ENCODE measurements at places on chromosomes 1 and 21. TPM values are rescaled to one million over a fixed set of nuclear protein-coding genes. Genes with fewer than 3 reads are reported as not detected.

Gene ZMYND12
- 3.2 TPM for total RNA-seq

Gene EXTL1
- 3.4 TPM for total RNA-seq

Gene OVAAL
- not detected for total RNA-seq

Gene DENND1B
- total RNA-seq, result 21.3 TPM

Gene CFHR3
- total RNA-seq, result not detected

DNA sequence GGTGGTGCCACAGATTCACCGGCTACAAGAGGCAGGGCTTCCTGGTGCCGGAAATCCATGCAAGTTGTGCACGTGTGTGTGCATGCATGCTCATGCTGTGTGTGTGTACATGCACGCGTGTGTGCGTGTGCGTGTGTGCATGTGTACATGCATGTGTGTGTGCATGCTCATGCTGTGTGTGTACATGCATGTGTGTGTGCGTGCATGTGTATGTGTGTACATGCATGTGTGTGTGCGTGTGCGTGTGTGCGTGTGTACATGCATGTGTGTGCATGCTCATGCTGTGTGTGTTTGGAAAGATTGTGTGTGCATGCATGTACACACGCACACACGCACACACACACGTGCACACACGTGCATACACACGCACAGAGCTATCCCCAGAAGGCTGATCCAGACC, 48.9 kb downstream of the PRDM16 start:
- no peaks in the 10 kb centered on the region for H3K27me3 ChIP-seq
- H3K36me3 ChIP-seq, result no peaks in the 10 kb centered on the region
- H3K27ac ChIP-seq, result no peak overlapping the region
- H3K4me3 ChIP-seq, result no peak overlapping the region
- no peaks in the 10 kb centered on the region for H3K4me1 ChIP-seq

DNA sequence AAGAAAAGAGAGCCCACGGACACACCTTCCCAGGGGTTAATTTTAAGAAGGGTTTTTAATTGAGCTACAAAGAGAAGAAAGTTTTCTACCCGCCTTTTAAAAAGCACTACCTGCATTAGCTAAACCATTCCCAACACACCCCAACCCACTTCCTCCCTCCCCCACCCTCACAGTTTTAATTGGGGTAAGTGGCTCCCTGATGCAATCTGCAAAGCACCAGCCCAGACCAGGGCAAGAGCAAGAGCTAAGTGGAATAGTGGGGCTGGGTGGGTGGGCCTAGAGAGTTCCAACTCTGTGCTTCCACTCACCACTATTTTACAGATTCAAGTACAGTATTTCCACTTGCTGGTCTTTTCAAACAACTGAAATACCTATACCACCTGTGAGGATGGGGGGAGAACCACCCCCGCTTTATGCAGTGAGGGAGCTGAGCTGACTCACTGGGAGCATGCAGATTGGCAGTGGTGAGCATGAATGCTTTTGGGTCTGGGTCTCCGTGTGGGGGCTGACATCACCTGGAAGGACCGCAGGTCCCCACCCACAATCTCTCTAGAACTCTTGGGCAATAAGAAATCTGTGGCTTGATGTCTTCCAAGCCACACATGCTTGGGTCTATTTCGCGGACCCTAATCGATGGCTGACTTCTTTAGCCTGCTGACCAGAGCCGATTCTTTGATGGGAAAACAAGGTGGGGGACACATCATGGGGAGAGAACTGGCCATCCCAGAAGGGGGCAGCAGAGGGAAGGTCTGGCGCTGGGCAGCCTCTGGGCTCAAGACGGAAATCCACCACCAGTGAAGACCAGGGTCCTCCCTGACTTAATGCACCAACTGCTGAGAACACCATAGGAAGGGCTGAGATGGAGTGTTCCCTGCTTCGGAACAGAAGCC, 95.5 kb downstream of the SSBP3 start:
- peak; percentile 39 for DNase-seq
- H3K4me1 ChIP-seq, result peaks cover 22% of the 10 kb centered on the region
- no peaks in the 10 kb centered on the region for H3K36me3 ChIP-seq
- 0 out of 2 replicates have a peak overlapping the region, but pooled peaks have one; percentile 52 for H3K27ac ChIP-seq
- H3K4me3 ChIP-seq, result no peak overlapping the region
- no peaks in the 10 kb centered on the region for H3K27me3 ChIP-seq

DNA sequence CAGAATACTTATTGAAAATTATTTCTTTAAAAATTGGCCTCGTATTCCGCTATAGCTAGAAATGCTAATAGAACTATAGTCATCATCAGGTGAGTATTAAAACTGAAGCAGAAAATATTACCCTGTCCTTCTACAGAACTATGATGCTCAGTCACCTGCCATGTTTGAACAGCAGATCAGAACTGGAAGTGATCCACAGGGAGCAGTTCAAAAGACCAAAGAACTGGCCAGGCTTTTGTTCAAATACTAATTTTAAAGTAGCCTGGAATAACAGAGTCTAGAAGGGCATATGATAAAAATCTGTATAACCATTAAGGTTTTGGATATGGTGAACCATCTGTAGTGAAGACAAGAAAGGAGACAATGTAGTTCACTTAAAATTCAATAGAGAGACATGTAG, 94.4 kb downstream of the GPR161 start:
- H3K36me3 ChIP-seq, result peaks cover 58% of the 10 kb centered on the region
- no peak overlapping the region for H3K4me3 ChIP-seq
- H3K27me3 ChIP-seq, result no peaks in the 10 kb centered on the region
- H3K4me1 ChIP-seq, result no peaks in the 10 kb centered on the region
- no peak overlapping the region for H3K27ac ChIP-seq

- H3K27ac ChIP-seq, result no peak overlapping the region
- no peaks in the 10 kb centered on the region for H3K27me3 ChIP-seq
- H3K4me3 ChIP-seq, result peak overlapping the region; percentile 34
- DNase-seq, result no peak
Measured at GRCh38 chr1:82161700-82162141, 361.0 kb downstream of the ADGRL2 start.

- H3K4me1 ChIP-seq, result no peaks in the 10 kb centered on the region
- no peak overlapping the region for H3K27ac ChIP-seq
- H3K4me3 ChIP-seq, result no peak overlapping the region
- H3K27me3 ChIP-seq, result no peaks in the 10 kb centered on the region
Measured at GRCh38 chr1:117512728-117513321, 93.0 kb upstream of the TENT5C start.

DNA sequence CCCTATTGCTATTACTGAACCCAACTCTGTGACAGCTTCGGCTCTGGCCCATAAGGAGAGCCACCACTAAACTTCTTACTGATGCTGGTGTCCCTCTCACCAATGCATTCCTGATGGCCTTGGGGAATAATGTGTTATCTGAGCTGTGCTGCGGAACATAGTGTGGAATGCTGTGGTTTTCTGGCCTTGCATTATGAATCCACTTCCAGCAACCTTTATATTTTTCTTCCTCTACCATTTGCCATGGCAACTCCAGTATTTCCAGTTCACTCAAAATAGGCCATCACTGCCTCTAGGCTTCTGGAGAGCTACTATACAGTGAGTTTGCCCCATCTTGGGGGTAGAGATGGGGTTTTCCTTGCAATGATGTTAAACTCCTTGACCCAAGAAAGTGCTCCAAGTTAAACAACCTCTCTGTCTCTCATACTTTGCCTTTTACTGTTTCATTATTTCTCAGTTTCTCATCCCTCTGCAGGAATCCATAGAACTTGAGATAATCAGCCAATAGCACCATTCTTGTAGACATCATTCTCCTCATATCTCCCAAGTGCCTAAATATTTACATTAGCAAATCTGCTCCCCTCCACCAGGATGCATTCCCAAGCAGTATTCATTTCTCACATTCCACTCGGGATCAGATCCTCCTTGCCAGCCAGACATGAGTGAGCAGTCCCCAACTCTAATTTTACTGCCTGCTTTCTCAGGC, 11.1 kb upstream of the RAVER2 start:
- no peaks in the 10 kb centered on the region for H3K27me3 ChIP-seq
- H3K4me3 ChIP-seq, result no peak overlapping the region
- H3K36me3 ChIP-seq, result no peaks in the 10 kb centered on the region
- no peak overlapping the region for H3K27ac ChIP-seq
- DNase-seq, result peak; percentile 12

DNA sequence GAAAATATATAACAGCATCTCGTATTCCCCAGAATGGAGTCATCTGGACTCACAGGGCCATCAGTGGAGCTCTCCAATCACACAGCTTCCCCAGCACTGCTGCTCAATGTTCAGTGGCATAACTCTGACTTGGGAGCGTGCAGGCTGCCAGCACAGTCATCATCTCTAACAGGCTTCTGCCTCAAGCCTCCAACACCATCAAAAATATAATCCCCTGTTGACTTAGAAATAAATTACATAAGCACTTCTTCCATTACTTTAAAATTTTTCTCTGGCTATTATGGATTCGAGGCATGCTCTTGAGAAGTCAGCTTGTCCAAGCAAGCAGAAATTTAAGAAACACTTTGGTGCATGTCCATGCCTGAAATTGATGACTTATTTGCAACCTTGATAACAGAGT, 6.2 kb downstream of the DUSP23 start:
- no peaks in the 10 kb centered on the region for H3K36me3 ChIP-seq
- H3K4me1 ChIP-seq, result peaks cover 3% of the 10 kb centered on the region
- no peak overlapping the region for H3K4me3 ChIP-seq
- DNase-seq, result peak; percentile 41

GRCh38 chr21:16678429-16679160, 834.2 kb upstream of the CXADR start:
- H3K27me3 ChIP-seq, result no peaks in the 10 kb centered on the region
- no peak overlapping the region for H3K27ac ChIP-seq
- H3K4me3 ChIP-seq, result no peak overlapping the region
- H3K4me1 ChIP-seq, result no peaks in the 10 kb centered on the region

DNA sequence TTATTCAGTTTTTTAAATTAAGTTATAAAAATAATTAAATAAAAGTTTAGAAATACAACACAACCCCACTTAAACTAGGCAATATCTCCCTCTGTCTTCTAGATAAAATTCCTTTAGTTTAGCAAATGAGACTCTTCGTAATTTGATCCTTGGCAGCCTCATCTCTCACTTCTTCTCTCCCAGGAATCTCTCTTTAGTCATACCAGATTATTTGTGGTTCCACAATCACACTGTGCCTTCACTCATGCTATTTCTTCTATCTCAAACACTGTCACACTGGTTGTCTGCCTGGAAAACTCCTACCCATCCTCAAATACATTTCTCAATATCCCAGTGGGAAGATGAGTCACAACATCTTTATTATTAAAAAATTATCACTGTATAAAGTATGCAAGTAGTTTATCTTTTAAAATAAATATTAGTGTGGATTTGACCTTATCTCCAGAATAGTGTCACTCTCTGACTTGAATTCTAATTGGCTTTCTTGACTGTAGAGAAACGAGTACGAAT, 195.5 kb downstream of the KCNH1 start:
- no peaks in the 10 kb centered on the region for H3K27me3 ChIP-seq
- H3K36me3 ChIP-seq, result no peaks in the 10 kb centered on the region
- no peaks in the 10 kb centered on the region for H3K4me1 ChIP-seq

GRCh38 chr1:222757646-222758268, 20.8 kb downstream of the FAM177B start:
- no peak overlapping the region for H3K4me3 ChIP-seq
- H3K27me3 ChIP-seq, result no peaks in the 10 kb centered on the region
- no peaks in the 10 kb centered on the region for H3K36me3 ChIP-seq
- DNase-seq, result no peak

DNA sequence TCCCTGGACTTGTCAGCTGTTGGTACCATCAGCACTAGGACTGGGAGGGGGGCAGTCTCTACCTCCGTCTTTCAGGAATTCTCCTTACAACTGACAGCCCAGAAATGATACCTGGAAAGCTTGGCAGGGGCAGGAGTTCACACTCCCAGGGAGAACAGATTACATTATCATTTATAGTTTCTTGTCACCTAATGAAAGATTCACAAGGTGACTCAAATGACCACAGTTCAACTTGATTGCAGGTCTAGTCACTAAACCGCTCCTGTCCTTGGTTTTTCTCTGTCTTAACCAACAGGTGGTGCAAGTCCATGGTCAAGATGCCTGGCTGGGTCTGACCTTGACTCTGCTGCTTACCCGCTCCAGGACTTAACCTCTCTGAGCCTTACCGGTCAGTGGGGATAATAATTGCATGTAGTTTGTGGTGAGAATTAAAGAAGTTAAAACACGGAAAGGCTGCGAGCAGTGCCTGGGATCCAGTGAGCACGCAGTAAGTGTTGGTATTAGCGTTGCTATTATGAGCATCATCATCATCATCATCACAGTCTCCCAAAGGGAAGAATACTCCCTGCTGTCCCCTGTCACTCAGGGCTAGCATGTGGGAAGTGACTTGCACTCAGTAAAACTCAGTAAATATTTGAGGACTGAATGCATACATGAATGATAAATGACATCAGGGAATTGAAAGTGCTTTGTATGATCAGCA, 125.3 kb upstream of the CD34 start:
- DNase-seq, result no peak
- H3K36me3 ChIP-seq, result no peaks in the 10 kb centered on the region
- H3K27ac ChIP-seq, result no peak overlapping the region
- no peak overlapping the region for H3K4me3 ChIP-seq
- no peaks in the 10 kb centered on the region for H3K4me1 ChIP-seq

DNA sequence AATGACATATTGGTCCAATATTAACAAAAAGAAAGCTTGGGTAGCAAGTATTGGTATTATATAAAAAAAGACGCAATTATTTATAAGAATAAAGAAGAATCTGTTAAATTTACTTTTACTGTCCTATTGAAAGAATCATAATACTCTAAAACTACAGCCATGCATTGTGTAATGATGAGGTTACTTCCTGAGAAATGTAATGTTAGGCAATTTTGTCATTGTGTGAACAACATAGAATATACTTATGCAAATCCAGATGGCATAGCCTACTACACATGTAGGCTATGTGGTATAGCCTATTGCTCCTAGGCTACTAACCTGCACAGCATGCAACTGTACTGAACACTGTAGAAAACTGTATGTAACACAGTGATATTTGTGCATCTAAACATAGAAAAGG, 121.2 kb upstream of the PTGFR start:
- no peaks in the 10 kb centered on the region for H3K27me3 ChIP-seq
- H3K4me3 ChIP-seq, result no peak overlapping the region
- no peak overlapping the region for H3K27ac ChIP-seq

DNA sequence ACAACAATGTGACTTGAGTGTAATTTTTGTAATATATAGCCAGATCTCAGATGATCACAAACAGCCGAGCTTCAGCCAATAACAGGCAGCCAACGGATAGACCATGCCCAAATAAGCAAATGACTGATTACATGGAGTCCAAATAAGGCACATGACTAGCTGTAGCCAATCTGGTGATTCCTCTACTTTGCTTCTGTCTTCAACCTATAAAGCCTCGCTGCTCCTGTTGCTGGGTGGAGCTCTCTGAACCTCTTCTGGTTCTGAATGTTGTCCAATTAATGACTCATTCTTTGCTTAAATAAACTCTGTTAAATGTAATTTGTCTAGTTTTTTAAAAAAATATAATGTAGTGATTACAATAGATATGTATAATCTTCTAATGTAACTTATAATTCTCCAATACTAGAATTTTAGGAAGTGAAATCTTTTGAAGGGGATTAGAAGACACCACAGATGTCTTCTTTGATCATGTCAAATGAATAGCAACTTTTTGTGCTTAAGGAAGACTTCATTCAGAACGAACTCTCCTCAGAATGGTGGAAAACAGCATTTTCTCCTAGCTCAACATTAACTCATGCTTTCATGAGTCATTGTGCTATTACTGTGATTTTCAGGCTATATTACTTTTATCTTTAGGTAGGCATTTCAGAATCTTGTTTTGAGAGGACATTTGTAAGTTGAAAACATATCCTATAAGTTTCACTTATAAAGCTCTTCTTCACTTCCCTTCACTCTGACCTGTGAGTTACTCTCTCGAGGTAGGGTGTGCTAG, 857.8 kb upstream of the B3GALT2 start:
- no peak overlapping the region for H3K27ac ChIP-seq
- no peaks in the 10 kb centered on the region for H3K36me3 ChIP-seq
- no peak for DNase-seq
- H3K4me3 ChIP-seq, result no peak overlapping the region
- H3K27me3 ChIP-seq, result no peaks in the 10 kb centered on the region
- no peaks in the 10 kb centered on the region for H3K4me1 ChIP-seq

All from GM23248 (cell line).